ENCODE measurements at places on chromosomes 3 and 15.

DNA sequence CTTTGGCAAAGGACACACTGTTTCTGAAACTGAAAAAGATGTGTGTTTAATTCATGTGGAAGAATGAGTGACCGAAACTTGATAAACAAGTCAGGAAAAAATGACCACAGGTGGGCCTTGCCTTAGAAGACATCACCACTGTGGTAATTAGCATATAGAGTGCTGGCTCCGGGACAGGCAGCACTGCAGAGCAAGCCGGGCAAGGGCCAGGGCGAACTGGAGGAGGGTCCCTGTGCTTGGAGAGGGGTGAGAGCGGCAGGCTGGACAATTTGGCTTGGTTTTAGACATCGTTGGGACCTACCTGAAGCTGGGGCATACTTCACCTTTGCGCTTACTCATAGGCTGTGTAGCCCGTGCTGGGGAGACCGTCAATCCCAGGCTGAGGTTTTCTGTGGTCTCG lies 8.2 kb downstream of the RTP3 start:
- no peak for DNase-seq

- DNase-seq, result no peak
Observed at GRCh38 chr15:68391121-68391520, 40.8 kb downstream of the ITGA11 start.

DNA sequence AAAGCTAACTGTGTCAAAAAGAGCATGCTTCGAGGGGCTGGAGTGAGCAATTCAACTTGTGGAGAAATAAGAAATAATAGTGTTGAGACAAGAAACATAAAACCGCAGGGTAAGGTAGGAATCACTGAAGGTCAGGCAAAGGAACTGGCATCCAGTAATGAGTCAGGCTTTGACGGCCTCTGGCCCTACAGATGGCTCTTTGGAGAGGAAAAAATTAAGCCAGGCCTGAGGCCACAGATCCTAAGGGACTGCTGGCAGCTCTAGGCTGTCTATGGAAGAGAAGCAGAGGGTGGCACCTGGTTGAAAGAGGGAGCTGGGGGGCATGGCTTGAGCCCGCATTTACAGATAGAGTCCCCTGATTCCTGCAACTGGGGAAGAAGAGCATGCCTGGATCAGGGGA lies 28.6 kb upstream of the ZSCAN2 start:
- DNase-seq, result no peak

- DNase-seq, result no peak
Observed at GRCh38 chr15:82126346-82126745, 80.5 kb upstream of the MEX3B start.

DNA sequence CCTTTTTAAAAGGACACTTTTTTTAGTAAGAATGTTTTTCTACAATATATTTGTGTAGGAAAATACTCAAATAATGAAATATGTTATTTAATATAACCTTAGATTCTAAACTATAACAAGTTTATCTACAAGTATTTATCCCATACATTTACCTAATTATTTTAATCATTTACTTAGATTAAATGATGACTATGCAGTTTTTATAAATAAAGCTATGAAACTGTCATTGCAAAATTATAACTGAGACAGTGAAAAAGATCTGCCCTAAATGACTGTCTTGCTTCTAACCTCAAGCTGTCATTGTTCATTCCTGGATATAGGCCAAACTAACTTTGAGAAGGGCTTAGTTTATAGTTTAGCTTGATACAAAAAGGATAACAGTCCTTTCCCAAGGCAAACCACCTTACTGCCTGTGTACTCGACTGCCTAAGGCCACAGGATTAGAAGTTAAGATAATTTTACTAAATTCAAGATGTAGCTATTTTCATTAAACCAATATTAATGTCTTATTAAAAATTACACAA lies 84.1 kb downstream of the GLDN start:
- DNase-seq, result no peak

DNA sequence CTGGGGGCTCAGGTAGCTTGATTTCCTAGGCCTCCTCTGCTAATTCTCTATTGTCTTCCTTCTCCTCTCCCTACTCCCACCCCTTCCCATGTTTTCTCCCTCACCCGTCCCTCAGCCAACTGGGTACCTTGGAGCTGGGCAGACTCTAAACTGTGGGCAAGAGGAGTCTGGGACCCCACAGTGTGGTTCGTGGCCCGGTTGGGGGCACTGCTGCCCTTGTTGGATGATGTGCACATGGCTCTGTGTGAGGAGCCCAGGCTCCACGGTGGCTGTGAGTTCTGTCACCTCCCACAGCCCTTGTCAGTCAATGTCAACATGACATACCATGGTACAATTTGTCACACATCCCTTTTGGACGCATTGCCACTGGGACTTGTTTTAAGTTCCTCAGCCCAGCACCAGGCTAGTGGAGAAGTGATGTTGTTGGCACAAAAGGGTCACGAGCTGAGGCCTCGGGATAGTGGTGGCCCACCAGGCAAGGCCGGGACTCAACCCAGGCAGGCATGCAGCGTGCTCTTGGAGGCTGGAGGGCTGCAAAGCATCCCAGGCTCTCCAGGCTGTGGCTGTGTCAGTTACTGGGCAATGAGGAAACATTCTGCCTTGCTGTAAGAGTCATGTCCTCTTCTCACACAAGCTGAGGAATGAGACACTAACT lies 142.3 kb downstream of the TLE3 start:
- DNase-seq, result no peak

GRCh38 chr3:151219056-151219455 lies 16.0 kb upstream of the GPR171 start:
- DNase-seq, result no peak

GRCh38 chr3:23072693-23073092 lies 130.4 kb upstream of the UBE2E2 start:
- no peak for DNase-seq

DNA sequence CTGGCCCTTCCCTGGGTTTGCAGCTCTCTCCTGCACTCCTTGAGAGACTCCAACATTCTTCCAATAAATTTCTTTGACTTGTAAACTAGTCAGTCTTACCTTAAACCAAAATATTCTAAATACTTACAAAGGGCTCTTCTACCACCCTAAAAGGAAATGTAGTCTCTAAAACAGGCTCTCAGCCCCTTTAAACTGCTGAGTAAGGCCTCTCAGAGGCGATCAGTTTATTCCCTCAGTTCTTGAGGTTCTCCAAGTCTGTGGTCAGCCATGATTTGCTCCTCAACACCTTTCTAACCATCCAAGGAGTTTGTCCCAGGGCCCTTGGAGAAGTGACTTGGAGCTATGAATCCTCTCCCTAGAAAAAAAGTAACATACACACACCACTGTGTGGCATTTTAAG lies 64.8 kb downstream of the WHAMM start:
- DNase-seq, result no peak

GRCh38 chr3:71482771-71483170 lies 100.8 kb downstream of the FOXP1 start:
- DNase-seq, result no peak

DNA sequence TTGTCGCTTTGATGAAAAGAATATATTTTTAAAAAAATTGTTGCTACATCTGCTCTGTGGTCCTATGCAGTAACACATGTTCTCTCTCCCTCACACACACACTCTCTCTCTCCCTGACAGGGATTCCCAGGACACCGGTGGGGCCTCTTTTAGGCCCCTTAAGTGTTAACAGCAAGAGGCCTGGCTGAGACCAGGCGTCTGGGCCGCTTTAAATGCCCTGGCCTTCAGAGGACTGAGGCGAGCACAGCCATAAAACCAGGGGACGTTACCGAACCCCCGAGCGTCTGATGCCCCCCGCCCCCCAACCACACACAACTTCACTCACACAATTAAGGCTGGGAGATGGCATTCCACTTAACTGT lies 1.7 kb downstream of the BNC1 start:
- no peak for DNase-seq

DNA sequence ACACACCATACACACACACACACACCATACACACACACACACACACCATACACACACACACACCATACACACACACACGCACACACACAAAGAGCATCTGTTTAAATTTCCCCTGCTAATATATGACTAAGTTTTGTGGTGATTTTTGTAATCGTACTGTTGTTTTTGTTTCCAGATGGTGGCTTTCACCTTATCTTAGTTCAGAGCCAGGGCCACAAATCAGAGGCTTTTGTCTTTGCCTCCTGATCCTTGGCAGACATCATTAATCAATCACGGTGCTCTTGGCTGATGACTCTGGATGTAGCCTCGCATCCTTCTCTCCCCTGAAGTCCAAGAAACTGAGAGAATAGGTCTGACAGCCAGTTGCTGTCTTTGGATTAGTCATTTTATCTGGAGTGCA lies 52.1 kb downstream of the EDEM1 start:
- DNase-seq, result no peak

- DNase-seq, result no peak
Observed at GRCh38 chr15:61564785-61565184, 335.7 kb upstream of the RORA start.

- no peak for DNase-seq
Observed at GRCh38 chr15:61921093-61921492, 139.2 kb downstream of the VPS13C start.

- no peak for DNase-seq
Observed at GRCh38 chr15:63998489-63998888, 47.8 kb downstream of the DAPK2 start.

GRCh38 chr3:61903931-61904657 lies 342.7 kb downstream of the PTPRG start:
- no peak for DNase-seq

DNA sequence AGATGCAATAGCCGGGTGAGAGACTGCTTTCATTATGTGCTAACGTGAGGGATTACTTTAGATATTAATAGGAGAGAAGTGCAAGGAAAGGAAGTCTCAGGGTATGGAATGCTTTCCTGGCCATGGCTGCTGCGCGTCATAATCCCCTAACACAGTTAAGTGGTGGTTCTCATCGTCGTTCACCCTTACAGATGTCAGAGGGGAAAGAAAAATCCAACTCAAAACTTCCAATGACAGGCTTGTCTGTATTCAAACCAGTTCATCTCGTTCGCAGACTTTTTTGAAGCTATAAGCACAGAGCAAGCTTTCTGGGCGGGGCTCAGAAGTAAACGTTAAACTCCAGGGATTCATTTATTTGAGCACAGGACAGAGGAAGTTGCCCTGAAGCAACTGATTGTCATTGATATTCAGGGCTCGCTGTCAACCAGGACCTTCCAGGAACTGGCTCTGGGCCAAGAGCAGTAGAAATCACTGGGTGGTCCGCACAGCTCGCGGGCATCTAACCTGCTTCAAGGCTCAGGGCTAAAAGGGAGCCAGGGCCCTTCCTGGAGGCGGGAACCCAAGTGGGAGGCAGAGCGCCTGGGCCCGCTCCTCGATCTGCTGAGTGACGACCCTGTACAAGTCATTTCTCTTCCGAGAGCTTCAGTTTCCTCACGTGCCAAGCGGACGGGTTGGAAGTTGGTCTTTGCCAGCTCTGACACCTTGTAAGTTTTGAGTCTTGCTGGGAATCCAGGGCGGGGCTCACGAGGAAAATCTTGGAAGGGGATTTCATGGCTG lies 1.1 kb upstream of the LPP start:
- no peak for DNase-seq

DNA sequence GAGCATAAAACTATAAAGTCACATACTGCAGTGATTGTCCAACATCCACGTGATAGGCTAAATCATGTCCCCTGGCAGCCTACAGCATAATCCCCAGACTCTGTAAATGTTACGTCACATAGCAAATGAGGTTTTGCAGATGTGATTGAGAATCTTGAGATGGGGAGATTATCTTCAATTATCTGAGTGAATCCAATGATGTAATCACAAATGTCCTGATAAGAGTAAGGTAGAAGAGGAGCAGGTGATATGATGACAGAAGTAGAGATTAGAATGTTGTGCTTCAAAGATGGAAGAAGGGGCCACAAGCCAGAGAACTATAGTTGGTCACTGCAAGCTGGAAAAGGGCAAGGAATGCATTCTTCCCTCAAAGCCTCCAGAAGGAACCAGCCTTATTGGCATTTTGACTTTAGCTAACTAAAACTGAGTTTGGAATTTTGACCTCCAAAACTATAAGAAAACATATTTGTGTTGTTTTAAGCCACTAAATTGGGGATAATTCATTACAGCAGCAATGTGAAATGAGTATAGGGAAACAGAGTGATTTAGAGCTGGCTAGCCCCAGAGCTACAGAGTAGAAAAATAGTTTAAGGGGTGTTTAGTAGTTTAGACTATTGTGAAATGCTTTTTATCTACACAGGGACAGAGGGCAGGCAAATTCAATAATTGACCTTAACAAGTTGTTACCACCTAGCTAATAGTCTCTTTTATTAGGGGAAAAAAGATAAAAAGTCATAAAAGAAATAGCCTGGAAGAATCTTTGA lies 15.2 kb downstream of the SLC2A2 start:
- no peak for DNase-seq

DNA sequence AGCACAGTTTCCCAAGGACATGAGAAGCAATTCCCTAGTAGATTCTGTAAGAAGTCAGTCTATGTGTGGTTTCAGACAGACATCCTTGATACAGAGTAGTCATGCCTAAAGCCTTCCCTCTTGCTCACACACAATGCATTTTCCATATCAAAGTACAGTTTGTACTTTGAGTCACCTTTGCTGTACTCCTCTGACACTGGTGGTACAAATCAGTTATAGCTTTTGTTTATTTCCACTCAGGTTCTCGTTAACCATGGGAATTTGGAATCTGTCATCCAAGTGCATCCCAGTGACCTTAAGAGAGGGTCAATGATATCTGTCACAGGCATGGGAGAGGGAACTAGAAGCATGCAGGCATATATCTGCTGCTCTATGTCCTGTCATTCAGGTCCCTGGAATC lies 3.6 kb upstream of the GNB4 start:
- DNase-seq, result no peak

DNA sequence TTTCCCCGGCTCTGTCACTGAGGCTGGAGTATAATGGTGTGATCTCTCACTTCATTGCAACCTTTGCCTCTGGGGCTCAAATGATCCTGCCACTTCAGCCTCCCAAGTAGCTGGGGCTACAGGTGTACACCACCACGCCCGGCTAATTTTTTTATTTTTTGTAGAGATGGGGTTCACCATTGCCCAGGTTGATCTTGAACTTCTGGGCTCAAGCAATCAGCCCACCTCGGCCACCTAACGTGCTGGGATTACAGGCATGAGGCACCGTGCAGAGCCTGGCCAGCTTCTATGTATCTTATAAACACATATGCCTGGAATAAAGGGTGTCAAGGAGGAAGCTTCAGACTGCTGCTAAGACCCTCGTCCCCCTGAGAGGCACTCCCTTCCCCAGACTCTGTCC lies 4.2 kb downstream of the ZNF589 start:
- DNase-seq, result no peak

GRCh38 chr15:64892847-64893403 lies 18.8 kb upstream of the ANKDD1A start:
- DNase-seq, result no peak

Data from activated CD8-positive, alpha-beta memory T cell treated with anti-CD3 and anti-CD28 coated beads, Interleukin-2, amount 50 U/mL, for 4 hours (primary cell).